ENCODE measurements at places on chromosomes 2 and 18. TPM values are rescaled to one million over a fixed set of nuclear protein-coding genes. Genes with fewer than 3 reads are reported as not detected.

Gene MYO1B
- total RNA-seq: 27.5 TPM

Gene SCN2A
- total RNA-seq: 0.27 TPM

Gene SPRED2
- 17.8 TPM for total RNA-seq

Gene VAMP5
- 31.3 TPM for total RNA-seq

Gene CFAP65
- not detected for total RNA-seq

Gene TMEM169
- 0.88 TPM for total RNA-seq

Gene MALL
- not detected for total RNA-seq

Gene BOLL
- not detected for total RNA-seq

Gene RBKS
- 1.2 TPM for total RNA-seq

Gene GALNT1
- 27.9 TPM for total RNA-seq

Gene RSAD2
- total RNA-seq: 0.21 TPM

Gene SERPINB10
- not detected for total RNA-seq

Measured in A375 (cell line).